ENCODE measurements at places on chromosomes 2 and 18.

DNA sequence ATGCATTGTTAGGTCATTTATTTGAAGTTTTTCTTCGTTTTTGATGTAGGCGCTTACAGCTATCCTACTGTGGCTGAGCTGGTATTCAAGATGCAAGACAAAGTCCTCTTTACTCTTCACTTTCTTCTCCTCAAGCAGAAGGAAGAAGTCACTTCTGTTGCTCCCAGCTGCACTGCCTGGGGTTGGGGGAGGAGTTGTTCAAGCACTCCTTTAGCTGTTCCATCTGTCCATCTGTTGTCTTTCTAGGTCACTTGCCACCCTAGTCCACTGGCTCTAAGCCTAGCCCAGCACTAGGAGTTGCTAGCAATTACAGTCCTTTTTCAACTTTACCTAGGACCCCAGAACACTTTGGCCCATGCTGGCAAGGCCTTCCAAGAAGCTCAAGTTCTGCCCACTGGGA is 200.6 kb upstream of the RBMS1 start:
- no peak for DNase-seq

DNA sequence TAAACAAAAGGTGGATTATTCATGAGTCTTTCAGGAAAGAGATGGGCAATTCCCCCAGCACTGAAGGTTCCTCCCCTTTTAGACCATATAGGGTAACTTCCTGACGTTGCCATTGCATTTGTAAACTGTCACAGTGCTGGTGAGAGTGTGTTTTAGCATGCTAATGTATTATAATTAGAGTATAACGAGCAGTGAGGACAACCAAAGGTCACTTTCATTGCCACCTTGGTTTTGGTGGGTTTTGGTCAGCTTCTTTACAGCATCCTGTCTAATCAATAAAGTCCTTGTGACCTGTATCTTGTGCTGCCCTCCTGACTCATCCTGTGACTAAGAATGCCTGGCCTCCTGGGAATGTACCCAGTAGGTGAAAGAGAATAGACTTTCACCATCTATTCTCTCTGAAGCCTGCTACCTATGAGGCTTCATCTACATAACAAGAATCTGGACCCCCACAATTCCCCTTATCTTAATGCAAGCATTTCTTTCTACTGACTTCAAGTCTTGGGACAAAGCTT is 148.7 kb downstream of the CABLES1 start:
- peak; percentile 38 for DNase-seq

DNA sequence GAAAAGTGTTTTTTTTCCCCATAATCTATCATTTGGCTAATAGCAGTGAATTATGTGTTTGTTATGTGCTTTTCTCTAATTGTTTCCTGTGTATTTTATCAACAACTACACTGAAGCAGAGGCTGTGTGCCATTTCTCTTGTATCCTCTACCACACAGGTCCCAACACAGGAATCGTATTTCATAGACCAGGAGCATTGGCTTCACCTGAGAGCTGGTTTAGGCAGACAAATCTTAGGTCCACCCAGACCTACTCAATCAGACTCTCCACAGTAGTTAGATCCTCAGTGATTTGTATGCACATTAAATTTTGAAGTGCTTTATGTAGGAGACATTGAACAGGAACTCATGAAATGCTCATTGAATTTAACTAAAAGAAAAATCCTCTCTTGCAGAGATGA is 109.2 kb downstream of the FSHR start:
- no peak for DNase-seq

GRCh38 chr2:28579606-28580005 is 83.7 kb downstream of the PLB1 start:
- DNase-seq: no peak

DNA sequence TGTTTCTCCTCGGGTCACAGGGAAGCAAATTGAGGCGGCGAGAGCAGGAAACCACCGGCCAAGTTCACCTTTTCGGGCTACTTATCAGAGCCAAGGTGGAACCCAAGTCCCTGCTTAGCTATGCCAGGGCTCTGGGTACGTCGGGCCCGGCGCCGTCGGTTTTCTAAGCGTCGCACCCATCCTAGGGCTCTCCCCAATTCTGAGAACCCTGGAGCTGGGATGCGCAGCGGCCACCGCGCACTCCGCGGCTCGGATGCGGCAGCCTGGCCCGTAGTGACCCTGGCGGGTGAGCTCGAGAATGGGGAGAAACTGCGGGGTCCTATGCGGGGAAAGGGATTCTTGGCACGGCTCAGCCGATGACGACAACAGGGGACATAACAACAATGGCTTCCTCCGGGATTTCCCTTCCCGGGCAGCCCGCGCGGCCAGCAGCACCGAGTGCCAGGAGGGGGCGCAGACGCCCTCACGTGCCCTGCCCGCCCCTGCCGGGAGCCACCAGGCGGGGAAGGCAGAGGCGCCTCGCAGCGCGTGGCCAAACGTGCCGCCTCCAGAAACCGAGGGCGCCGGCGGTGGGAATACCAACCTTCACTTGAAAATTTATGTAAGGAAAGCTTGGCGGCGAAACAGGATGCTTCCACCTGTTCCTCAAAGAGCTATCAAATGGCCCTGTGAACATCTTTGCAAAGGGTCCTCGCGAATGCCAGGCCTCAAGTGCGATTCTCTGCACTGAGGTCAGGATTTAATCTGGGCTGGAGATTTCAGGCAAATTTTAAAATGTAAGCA is 2.1 kb upstream of the SLC30A3 start:
- DNase-seq: peak; percentile 38

DNA sequence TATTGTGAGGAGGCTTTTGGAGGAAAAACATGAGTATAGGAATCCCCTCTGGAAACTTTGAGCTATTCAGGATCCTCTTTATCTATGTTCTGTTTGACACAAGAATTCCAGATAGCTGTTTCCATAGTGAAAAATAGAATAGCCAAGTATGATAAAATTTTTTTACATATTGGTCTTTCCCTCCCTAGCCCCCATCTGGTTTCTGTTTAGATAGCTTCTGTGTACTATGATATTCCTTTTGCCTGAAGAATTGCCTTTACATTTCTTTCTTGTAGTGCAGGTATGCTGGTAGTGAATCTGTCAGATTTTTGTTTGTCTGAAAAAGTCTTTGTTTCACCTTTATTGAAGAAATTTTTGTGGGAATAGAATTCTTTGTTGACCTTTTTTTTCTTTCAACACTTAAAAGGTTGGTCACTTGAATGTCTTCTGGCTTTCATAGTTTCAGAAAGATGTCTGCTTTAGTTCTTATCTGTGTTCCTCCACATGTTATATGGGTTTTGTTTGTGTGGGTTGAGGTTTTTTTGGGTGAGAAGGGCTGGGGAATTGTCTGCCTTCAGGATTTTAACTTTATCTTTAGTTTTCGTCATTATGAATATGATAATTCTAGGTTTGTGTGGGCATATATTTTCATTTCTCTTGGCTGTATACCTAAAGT is 29.9 kb upstream of the FBLN7 start:
- DNase-seq: no peak

DNA sequence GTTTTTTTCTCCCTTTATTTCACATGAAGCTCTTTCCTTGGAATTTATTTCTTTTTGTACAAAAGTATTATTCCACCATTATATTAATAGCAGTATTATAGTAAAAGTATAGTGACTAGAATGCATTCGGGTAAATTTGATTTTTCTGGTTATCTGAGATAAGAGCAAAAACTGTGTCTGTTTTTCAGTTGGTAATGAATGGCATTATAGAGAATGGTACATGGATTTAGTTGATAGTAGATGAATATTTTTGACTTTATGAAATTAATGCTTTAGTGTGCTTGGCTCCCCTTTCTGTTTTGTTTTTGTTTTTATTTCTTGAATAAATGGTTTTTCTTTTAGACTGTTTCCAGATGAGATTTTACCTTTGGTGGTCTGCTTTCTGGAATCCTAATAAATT is 71.8 kb downstream of the MTA3 start:
- DNase-seq: no peak

GRCh38 chr2:126700677-126701076 is 44.7 kb downstream of the GYPC start:
- DNase-seq: peak; percentile 11

GRCh38 chr2:216503159-216503629 is 4.5 kb downstream of the RPL37A start:
- DNase-seq: no peak
